ENCODE measurements at places on chromosomes 4 and X.

GRCh38 chr4:87114245-87115062 lies 106.0 kb downstream of the KLHL8 start:
- no peak for DNase-seq

DNA sequence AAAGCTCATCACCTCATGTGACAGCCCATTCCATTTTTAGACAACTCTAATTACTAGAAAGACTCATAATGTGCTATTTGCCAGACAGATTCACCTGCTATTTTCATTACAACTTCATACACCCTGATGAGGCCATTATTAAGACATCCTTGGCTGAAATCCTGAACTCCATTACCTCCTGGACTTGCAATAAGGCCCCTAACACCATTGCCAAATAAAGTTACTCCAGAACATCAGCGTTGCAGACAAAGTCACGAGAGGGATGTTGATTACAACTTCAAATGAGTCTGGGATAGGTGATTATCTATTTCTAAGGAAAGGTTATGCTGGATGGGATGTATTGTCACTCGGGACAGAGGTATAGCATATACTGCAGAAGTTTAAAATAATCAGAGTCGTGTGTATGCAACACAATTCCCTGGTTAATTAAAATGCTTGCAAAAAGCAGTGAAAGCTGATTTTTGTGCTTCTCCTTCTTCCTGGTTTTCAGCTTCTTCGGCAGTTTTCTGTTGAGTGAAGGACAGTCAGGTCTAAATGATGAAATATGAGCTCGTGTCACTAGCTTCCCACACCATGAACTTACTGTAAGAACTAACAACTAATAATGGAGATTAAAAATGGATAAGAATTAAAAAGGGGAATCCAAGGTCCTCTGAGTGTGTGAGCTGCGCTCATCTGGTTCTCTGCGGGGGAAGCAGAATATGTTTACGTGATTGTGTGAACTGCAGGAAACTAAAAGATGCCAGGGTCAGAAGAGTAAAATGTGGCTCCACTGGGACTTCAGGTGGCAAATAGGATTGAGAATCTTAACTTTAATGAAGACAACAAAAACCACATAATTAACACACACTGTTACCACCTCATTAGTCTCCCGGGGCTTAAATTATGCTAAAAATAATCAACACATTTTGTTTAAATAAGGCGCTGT lies 17.6 kb upstream of the SOD3 start:
- no peak for DNase-seq

DNA sequence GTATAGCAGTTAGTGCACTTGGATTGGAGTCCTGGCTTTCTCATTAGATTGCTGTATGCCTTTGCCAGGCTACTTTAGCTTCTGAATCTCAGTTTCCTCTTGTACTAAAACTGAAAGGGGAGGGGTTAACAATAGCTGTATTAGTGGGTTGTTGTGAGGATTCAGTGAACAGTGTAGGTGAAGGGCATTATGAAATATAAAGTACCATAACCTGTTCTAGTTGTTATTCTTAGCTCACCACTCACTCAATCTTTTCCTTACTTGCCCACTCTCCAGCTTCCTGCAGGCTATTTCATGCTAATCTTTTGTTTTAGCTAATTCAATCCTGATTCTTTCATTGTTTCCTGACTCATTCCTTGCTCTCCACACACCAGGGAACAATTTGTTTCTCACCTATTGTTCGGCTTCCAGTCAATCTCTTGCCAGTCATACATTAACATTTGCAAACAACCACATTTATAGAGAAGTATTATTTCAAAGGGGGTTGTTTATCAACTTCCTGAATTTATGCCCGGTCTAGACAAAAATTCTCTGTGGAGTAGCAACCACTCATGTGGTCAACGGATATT lies 50.6 kb upstream of the EDA start:
- DNase-seq: no peak

DNA sequence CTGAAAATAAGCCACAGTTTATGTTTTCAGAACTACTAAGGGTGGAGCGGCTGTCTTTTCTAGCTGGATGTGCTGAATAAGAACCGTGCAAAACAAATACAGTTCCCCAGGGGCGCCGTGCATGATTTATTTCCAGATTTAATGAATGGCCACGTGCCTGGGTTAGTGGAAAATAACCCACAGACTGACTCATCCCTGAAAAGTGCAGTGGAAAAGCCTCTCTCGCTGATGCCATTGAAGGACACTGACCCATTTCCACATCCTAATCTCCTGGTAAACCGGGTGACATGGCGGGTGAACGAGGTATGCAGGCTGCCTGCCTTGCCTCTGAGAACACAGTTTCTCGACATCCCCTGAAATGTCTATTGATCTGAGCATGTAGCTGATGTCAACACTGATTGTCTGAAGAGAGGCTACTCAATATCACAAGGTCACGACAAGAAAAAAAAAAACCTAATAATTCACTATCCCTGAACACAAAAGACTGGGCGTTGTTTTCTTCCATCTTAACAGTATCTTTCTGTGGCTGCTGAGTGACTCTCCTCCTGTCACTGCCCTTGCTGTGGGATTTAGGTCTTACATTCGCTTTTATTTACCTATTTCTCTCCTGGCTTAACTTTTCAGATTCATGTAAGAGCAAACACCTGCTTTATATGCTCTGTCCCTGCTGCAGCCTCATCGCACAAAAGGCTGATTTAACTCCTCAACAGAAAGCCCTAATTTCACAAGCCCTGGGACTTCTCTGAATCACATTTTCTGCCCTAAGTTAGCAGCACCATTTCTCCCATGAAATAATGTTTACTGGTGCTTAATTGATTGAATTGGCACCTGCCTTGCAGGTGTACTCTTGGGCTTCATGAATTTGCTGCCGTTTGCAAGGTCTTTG lies 76.9 kb upstream of the SCOC start:
- DNase-seq: peak; percentile 91

DNA sequence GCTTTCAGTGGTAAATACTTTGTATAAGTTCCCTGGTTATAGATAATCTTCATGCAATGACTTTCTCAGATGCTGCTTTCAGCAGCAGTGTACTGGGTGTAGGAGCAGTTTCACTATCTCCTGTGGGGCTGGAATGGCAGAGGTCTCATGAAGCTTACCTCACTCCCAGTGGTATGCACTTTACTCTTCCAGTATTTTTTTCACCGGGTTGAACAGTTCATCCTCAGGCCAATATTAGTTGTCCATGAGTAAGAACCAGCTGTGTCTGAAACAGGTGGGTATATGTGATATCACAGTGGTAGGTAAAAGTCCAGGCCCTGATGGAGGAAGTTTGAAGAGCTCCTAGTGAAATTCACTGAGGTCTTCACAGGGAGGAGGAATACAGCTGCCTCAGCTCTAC lies 351.5 kb upstream of the EMCN start:
- no peak for DNase-seq

GRCh38 chr4:157204634-157205244 lies 15.8 kb upstream of the GRIA2 start:
- no peak for DNase-seq

GRCh38 chr4:15037923-15038541 lies 35.8 kb downstream of the CPEB2 start:
- no peak for DNase-seq

DNA sequence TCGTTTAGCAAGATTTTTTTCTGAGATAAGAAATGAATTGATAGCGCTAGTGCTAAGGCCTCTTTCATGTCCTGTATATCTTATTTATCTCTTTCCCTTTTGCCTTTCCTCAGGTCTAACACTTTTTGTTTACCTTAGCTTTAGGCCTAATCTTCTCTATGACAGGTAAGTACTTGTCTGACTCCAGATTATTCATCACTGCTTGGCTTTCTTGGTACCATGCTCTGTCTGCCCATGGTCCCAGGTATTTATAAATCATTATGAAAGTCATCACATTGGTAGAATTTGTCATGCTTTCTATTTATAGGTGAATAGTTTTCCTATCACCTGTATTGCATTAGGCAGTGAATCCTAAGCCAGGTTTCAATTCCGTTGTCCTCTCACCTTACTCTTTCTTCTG lies 99.5 kb upstream of the CTSO start:
- no peak for DNase-seq

DNA sequence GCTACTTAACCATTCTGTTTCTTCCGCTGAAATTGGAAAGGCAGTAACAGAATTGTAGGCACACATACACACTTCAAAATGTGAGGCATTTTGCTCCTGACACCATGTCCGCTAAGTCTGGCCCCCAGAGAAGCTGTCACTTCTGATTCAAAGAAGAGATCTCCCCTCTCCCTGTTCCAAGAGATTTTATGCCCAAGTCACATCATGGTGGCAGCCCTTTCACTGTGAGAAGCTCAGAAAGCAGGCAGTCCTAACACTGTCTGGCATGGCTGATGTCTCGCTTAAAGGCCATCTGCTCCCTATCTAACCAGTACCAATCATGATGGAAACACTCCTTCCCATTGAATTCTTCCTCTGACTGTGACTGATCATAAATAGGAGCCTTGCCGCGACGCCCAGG lies 83.9 kb downstream of the BEND2 start:
- no peak for DNase-seq

DNA sequence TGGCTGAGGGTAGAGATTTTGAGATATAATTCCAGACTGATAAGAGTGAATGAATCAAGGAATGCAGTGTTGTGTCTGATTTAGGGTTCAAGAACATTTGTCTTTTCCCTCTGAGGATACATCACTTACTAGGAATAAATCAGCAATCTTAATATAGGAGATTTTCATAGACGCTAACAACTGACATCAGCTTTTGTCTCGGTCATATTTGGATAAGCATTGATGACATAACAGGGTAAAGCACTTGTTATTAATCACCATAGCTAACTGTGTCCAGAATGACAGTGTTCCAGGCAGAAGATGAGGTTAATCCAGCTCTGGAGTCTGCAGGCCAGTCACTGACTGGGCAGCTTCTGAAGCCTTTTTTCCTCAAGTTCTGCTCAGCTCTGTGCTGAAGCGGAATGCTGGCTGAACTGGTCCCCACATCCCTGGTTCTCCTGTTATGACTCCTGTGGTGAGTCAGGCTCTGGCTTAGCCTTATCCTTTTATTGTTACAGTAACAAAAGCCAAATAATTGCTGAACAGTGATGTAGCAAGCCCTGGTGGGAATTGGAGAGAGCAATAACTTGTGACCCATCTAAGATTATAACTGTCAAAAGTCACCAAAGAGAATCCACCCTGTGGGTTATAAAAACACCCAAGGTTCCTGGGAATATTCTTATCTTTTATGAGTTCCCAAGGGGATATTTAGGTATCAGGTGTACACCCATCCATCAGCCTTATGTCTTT lies 41.8 kb downstream of the FNIP2 start:
- peak; percentile 99 for DNase-seq

GRCh38 chrX:117839544-117839943 lies 277.1 kb downstream of the KLHL13 start:
- DNase-seq: no peak

DNA sequence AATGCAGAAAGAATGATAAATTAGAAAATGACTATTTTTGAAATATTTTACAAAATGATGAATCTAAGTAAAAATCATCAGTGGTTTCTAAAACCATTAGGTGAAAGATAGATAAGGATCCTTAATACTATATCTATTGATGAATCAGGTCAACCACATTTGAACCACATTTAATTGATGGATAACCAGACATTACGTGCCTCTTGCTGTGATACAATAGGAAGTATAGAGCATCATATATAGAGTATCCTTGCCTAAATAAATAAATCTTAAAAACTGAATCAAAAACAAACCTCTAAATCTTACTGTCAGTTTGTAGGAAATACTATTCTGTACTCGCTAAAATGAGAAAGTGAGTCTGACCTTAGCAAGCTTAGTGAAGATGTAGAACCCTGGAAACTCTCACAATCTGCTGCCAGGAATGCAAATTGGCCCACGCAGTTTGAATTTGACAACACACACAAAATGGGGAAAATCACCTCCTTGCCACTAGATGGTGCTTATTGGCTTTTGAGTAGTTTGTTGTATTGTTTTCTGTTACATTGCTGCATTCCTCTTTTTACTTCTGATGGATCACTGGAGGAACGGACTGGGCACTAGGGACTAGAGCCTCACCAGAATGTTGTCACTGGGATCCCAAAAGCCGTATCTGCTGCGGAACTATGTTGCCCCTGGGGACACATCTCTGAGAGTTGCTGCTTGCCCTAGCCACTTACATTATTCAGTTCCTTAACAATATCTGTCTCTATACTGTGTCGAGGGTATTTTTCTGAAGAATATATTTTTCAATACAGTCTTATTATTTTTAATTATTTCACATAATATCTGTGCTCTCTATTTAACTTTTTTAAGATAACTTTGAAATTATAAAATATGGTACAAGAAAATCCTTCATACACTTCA lies 25.4 kb upstream of the SLAIN2 start:
- DNase-seq: peak; percentile 60

- peak; percentile 43 for DNase-seq
These were observed 43.7 kb downstream of the RPS6KA6 start for GRCh38 chrX:84144281-84144680.

- no peak for DNase-seq
These were observed 2.1 kb upstream of the KDR start for GRCh38 chr4:55127521-55127920.

DNA sequence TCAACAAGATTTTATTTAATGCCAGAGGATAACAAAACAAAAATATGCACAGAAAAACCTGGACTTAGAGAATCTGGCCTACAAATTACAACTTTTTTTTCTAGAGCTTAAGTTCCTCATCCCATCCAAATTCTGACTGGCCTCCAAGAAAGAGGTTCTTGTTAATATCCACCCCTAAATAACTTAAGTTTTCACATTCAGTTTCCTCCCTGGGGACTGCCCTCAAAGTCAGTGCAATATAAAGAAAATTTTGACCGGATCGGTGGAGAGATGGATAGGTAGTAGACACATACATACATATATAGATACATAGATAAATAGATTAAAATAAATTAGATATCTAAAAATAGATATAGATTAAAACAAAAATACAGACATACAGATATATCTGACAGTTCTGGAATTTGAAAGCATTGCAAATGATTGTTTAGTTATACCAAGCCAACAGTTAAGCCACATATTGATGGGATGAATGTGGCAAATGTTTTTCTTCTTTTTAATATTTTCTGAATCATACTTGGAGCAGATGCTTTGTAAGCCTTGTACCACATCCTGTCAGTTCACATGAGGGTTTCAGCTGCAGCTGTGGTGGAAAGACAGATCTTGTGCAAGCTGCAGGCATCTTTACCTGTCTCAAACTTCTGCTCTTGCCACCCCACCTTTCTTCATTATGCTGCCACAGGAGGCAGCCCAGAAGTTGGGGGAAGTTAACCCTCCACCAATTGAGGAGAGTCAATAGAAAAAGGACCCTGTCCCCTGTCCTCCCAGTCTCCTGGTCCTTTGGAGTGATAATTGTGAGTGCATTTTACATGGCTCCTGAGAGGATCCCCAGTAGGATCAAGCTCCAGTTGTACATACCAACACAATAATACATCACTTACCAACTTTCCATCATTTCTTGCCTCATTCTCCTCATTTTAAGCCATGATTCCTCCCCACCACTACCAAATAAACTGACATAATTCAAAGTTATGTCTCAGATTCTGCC lies 58.5 kb upstream of the PRDM8 start:
- peak; percentile 37 for DNase-seq

All from HFFc6 (cell line).